ENCODE measurements at places on chromosomes 5 and 9. TPM values are rescaled to one million over a fixed set of nuclear protein-coding genes. Genes with fewer than 3 reads are reported as not detected.
A peak's percentile ranks its signal among the peaks of the same experiment; 100 is the strongest.

GRCh38 chr5:131533836-131534235 is 101.2 kb downstream of the RAPGEF6 start:
- no peak for DNase-seq

- no peak for DNase-seq
Measured at GRCh38 chr9:2267181-2267745, 252.1 kb downstream of the SMARCA2 start.

DNA sequence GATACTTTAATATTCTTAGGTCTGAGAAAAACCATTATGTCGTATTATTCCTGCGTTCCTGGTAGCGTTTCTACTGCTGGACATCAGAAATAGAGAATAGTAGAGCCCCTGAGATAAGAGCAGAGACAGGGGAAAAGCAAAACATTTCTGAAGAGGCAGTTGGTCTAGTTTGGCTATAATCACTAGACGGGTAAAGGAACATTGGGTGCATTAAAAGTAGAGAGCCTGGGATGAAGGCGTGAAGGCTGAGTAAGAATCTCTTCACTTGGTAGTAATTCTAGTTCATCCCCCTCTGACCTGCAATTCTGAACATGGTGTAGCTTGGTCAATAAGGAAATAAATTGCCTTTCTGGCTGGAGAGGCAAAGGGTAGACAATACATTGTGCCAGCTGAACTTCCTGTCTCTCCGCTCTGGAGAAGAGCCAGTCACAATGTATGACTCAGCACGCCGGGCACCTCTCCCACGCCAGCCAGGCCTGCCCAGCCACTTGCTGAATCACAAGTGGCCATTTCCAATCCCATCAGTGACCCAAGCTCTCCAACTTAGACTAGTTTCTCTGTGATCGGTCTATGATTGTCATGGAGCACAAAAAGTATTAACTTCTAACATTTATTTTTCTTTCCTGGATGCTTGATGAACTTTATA is 75.4 kb downstream of the STK32A start:
- peak; percentile 49 for DNase-seq

The FST gene
- total RNA-seq, result 16.9 TPM

The CRB2 gene
- not detected for total RNA-seq

Data from left lobe of liver (tissue), 2 donors.